HuH-7.5 (cell line): ENCODE measurements at places on chromosomes 2 and 18.
A peak's percentile ranks its signal among the peaks of the same experiment; 100 is the strongest.

DNA sequence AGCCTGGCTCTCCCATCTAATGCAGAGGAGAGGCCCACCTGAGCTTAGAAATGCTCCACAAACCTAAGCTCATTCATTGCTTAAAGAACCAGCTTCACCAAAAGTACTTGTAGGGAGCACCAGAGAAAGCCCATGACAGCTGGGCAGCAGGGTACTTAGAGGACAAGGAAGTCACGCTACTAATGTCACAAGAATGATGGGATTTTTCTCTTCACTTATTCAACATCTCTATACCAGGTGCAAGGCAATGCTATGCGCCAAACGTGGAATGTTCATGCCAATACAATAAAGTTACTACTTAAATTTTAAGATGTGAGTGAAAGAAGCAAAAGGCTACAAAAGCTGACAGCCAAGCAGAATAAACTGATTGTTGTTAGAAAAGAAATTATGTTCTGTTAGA lies 36.0 kb downstream of the LONRF2 start:
- no peak for DNase-seq

DNA sequence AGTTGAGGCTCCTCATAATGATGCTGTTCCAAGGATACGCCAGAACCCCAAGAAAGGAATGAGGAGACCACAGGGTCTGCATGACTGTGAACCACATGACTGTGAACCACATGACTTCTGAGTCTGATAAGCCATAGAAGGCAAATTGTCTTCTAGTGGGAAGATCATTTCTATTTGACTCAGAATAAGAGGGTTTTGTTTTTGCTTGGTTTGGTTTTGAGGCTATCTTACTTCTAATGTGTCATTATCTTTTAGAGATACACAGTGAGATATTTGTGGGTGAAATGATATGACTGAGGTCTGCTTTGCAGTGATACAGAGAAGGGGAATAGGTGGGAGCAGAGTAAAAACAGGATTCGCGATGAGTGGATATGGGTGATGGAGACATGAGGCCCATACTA lies 28.9 kb upstream of the BCL2L11 start:
- DNase-seq: no peak

GRCh38 chr2:241909769-241910168 lies 40.2 kb downstream of the RTP5 start:
- no peak for DNase-seq

- DNase-seq: no peak
Observed at GRCh38 chr2:13686262-13686661, 946.3 kb upstream of the LRATD1 start.

DNA sequence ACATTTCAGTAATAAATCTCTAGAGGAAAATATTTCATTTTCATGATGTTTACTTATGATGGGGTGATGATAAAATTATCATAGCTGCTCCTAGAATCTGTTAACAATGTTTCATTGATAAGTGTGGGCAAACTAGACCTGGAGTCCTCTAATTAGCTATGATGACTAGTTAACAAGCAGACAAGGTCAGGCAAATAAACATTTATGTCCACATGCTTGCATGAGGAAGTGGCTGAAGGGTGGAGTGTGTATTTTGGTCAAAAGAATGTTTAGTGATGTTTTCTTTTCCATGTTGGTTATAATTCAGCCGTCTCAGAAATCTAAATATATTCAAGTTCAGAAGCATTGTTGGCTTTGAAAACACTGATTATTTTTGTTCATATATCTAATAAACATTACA lies 99.9 kb upstream of the FN1 start:
- no peak for DNase-seq

- DNase-seq: peak; percentile 7
Observed at GRCh38 chr2:210445116-210445707, 31.3 kb downstream of the LANCL1 start.

- DNase-seq: no peak
Observed at GRCh38 chr2:20150806-20151571, 73.9 kb downstream of the SDC1 start.

GRCh38 chr2:10939058-10939457 lies 27.3 kb downstream of the KCNF1 start:
- no peak for DNase-seq

DNA sequence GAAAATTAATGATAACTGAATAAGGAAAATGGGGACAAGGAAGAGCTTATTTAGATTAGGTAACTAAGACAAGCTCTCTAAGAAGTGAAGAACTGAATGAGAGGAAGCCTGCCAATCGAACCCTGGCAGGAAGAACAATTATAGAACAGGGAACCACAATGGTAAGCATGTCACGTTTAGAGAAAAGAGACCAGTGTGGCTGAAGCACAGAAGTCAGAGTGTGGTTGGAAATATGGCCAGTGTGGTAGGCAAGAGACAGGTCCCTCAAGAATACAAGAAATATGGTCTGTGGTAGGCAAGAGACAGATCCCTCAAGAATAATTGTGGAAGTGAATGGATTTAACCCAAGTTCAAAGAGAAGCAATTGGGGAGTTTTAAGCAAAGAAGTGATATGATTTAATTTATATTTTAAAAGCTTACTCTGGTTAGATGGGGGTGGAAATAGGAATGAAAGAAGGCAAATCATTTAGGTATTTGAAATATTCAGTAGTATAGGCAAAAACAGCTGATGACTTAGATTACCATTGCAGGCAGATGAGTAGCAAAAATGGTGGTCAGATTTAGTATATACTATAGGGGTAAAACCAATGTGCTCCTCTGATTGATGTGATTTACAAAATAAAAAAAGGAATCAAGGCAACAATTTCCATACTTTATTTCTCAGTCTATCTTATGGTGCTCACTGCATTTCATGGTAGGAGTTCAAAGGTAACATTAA lies 38.8 kb upstream of the ERMN start:
- no peak for DNase-seq

GRCh38 chr2:5926871-5927512 lies 234.8 kb downstream of the SOX11 start:
- no peak for DNase-seq

DNA sequence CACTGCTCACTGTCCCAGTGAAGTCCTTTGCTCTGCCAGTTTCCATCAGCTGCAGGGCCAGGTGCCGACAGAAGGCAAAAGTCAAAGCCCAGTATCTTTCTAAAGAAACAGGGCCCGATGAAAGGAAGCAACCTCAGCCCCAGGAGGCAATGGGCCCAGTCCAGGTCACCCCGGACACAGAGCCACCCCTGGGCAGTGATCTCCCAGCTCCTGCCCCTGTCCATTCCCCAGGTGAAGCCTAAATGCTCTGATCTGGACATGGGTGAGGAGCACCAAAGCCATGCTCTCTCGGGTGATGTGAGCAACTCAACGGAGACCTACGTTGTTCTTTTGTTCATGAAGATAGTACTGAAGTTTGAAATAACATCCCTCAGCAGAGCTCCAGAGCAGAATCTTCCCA lies 61.6 kb downstream of the HDAC4 start:
- no peak for DNase-seq

GRCh38 chr18:24396082-24396633 lies 1.5 kb downstream of the OSBPL1A start:
- no peak for DNase-seq

DNA sequence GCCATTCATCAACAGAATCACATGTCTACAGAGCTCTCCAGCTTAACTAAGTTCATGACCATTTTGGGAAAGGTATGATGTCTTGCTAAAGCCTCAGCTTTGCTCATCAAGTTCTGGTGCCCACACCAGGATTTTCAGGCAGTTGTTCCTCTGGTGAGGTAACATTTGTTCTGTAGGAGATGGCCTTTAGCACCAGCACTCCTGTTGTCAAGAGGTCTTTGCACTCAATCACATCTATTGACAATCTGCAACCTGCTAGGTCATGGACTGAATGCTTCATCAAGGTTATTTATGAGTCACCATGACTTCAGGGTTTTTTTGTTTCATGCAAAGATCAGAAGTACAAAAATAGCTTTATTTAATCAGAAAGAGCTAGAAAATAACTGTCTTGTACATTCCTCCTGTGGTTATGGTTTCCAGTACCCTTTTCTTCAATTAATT lies 36.6 kb upstream of the VIT start:
- no peak for DNase-seq

- DNase-seq: no peak
Observed at GRCh38 chr2:58137856-58138255, 91.2 kb downstream of the VRK2 start.

DNA sequence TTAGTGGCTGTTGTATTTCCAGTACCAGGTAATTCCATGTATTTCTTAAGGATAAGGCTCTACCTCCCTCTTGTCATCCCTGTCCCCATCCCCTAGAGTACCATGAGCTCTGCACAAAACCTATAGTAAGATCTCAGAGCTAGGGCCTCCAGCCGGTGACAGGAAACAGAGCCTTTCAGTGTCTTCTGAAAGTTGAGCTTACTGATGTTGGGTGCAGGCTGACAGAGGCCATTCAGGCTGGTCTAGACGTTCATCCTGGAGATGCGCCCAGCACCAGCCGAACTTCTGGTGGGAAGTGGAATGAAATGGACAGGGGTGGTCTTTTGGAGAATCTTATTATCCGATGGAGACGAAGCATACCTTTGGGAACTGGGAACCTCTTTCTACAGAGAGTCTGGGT lies 16.7 kb upstream of the LYPD6B start:
- no peak for DNase-seq

DNA sequence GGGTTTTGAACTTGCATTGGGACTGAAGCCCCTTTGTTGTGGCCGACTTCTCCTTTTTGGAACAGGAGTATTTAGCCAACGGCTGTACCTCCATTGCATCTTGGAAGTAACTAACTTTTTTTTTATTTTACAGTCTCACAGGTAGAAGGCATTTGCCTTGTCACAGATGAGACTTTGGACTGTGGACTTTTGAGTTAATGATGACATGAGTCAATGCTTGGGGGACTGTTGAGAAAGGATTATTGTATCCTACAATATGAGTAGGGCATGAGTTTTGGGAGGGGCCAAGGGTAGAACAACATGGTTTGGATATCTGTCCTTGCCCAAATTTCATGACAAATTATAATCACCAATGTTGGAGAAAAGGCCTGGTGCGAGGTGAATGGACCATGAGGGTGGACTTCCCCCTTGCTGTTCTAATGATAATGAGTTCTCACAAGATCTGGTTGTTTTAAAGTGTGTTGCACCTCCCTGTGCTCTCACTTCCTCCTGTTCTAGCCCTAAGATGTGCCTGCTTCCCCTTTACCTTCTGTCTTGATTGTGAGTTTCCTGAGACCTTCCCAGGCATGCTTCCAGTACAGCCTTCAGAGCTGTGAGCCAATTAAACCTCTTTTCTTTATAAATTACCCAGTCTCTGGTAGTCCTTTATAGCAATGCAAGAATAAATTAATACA lies 1269.4 kb upstream of the CHAC2 start:
- no peak for DNase-seq

- no peak for DNase-seq
Observed at GRCh38 chr2:10256515-10257031, 46.1 kb upstream of the HPCAL1 start.

GRCh38 chr2:240212425-240213225 lies 72.2 kb upstream of the OTOS start:
- DNase-seq: no peak

GRCh38 chr18:37920865-37921264 lies 355.3 kb upstream of the CELF4 start:
- no peak for DNase-seq

- DNase-seq: no peak
Observed at GRCh38 chr2:42378415-42378814, 17.4 kb upstream of the COX7A2L start.

- no peak for DNase-seq
Observed at GRCh38 chr18:56789004-56789888, 138.1 kb downstream of the WDR7 start.

DNA sequence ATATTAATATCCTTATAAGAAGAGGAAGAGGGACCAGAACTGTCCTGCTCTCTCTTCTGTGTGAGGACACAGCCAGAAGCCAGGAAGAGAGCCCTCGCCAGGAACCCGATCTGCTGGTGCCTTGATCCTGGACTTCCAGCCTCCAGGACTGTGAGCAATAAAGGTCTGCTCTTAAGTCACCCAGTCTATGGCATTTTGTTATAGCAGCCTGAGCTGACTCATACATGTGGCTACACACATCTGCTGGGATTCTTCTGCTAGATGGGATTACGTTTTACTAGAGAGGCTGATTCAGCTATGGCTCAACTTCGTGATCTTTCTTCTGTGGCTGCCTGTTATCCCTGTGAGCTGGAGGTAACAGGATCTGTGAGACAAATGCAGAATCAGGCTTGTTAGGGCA lies 29.6 kb downstream of the ARL4C start:
- DNase-seq: no peak

DNA sequence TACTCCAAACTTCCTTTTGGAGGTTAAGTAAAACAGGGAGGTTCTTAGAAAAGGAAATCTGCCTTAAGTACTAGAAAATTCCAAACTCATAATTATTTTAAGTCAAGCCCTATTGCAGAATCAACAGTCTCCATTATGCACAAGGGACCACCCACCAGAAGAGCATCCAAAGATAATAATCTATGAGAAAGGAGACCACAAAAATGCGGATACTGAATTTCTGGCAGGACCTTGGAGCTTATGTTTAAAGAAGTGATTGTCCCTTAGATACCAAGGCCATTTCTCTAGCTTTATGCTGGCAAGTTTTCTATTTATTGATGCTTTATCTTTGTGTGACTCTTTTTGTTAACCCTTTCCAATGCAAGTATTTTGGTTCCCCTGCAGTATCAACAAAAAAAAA lies 404.0 kb upstream of the MMADHC start:
- DNase-seq: no peak

DNA sequence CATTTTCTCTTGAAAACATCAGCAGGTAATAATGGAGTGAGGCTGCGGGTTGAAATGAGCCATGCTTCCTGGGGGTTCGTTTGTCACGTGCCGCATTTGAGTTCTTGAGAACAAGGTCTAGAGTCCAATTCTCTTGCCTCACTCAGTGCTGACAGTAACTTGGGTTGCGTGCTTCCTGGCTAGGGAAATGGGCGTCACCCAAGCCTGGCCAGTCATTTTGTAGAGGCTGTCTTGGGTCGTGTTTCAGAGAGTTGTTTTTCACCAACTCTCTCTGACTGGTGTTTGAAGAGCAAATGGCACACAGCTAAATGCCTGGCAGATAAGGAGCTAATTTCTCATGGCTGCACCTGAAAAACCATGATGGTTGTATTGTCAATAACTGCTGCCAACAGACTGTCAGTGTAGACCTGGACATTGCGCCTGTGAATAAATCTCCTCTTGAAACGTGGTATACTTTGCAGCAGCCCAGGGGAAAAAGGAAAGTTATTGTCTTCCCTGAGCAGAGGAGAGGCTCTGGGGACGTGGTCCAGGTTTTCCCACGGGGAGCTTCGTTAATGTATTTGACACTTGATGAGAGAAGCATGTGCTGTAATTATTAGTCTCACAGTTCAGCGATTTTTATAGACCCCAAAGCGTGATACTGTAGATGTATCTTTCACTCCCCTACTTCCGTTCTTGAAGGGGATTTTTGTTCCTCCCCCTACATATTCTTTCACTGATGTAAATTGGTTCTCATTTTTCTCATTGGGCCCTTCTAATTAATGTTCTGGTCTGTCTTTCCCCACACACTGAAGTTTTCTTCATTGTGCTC lies 196.0 kb downstream of the FHOD3 start:
- DNase-seq: peak; percentile 15

DNA sequence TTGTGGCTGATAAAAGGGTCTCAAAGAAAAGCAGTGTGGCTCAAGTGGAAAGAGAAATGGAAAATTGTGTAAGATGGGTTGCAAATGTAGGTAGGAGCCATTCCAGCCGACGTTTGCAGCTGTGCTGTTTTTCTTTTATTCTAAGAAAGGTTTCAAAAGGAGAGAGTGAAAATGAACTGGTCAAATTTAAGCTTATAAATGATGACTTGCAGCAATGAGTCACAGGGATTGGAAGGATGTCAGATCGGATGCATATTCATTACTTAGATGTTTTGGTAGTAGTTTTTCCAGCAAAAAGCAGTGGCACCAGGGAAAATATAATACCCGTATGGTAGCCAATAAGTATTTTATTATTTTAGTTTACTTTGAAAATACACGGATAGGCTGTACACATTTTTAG lies 79.1 kb downstream of the LRRTM4 start:
- no peak for DNase-seq
